ENCODE measurements at places on chromosomes 7 and 10. TPM values are rescaled to one million over a fixed set of nuclear protein-coding genes. Genes with fewer than 3 reads are reported as not detected.

The ZCWPW1 gene
- 3.3 TPM for total RNA-seq

The ABCF2 gene
- 11.9 TPM for total RNA-seq

The METTL27 gene
- 2.1 TPM for total RNA-seq

The KCNH2 gene
- total RNA-seq, result 5.3 TPM

The MEOX2 gene
- total RNA-seq, result 0.66 TPM

The TMEM72 gene
- total RNA-seq, result 10.2 TPM

The NOC3L gene
- total RNA-seq, result 14.8 TPM

The LLCFC1 gene
- not detected for total RNA-seq

The SAMD8 gene
- 18.5 TPM for total RNA-seq

The OPALIN gene
- total RNA-seq, result not detected

The FAM241B gene
- total RNA-seq, result 1.8 TPM

The CCDC172 gene
- not detected for total RNA-seq

The AKR1B1 gene
- total RNA-seq, result 27.5 TPM

The ATOH7 gene
- not detected for total RNA-seq

The DMBT1 gene
- 0.26 TPM for total RNA-seq

The TUBAL3 gene
- not detected for total RNA-seq

The NAT16 gene
- 0.26 TPM for total RNA-seq
